ENCODE measurements at places on chromosomes 12 and 14.
A peak's percentile ranks its signal among the peaks of the same experiment; 100 is the strongest.

GRCh38 chr12:120500581-120500980 lies 4.7 kb downstream of the DYNLL1 start:
- DNase-seq: no peak

GRCh38 chr12:55996201-55996714 lies 818 bp upstream of the SUOX start:
- DNase-seq: no peak

DNA sequence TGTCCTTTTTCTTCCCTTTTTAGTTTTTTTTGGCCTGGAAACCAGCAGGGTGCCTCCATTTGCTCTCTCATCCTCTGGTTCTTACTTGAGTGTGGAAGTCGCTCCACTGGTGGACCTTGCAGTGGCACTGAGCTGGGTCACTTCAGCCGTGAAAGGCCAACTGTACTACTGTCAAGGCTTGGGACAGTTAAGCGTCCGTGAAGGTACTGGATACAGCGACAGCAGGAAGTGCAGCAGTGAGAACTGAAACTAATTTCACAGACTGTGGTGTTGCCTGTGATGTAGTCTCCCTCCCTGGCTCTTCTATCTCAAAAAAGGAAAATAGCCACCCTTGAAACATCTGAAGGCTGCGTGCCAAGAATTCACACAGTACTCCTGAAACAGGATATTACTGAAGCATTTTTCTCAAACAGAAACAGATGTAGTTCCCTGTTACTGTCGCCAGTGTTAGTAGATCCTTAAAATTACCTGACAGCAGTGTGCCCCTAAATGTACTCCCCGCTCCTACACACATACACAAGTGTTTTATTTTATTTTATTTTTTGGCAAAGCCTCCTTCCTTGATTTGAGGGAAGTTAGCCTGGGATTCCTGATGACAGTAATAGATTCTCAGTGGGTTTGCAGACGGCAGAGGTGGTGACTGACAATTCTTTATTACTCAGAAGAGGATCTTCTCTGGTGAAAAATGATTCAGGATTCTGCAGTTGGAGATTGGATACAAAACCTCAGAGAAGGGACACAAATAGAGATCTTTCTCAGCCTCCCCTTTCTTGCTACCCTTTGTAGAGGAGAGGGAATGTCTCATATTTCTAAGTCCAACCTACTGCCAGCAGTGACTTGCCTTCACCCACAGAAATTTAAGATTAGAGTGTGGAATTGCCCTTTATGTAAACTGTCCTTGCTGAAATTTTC lies 4.4 kb downstream of the SUSD6 start:
- DNase-seq: no peak

DNA sequence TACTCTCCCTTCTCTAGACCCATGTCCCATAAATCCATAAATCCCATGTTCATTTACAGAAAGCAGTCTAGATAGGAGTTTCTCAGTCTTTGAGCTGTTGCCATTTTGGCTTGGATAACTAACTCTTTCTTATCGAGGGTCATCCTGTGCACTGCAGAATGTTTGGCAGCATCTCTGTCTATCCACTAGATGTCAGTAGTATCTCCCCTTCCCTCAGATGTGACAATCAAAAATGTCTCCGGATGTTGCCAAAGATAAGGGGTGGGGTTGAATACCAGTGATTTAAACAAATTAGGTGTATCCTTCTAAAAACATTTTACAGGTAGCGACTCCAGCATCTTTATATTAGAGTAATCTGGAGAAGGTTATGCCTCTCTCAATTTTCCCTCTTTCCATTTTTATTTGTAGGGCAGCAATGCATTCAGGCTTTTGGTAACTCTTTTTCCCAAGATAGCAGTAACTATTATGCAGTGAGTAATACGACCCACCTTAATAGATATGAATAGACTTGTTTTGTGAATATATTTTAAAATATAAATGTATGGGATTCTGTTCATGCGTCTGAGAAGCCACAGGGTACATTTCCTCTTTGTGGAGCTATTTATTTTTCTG lies 100.7 kb downstream of the LRRK2 start:
- DNase-seq: no peak

DNA sequence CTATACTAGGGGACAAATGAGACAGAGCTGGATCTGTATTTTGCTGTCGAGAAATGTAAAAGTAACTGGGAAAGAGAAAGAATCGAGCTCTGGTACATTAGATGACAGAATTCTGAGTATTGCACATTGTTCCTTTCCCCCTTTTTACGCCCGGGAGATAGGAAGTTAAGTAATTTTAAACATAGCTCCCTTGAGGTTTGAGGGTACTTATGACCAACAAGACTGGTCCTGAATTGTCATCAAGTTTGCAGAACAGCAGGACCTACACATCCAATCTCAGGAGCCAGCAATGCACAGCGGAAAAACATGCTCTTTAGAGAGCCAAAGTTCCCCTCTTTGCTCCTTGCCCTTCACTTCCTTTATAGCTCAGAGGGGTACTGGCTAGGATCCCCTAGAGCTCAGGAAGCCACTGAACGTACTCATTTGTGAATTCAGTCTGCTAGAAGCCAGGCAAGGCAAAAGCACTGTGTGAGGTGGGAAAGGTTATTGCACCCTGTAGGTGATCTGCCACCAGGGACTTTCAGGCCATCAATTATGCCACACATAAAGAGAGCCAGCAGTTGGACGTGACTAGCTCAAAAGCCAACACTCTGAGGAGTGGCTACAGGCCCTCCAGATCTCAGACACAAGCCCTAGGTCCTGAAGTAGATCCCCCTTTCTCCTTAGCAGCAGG lies 333.8 kb downstream of the KCNH5 start:
- no peak for DNase-seq

GRCh38 chr14:97638864-97639263 lies 841.7 kb downstream of the VRK1 start:
- no peak for DNase-seq

DNA sequence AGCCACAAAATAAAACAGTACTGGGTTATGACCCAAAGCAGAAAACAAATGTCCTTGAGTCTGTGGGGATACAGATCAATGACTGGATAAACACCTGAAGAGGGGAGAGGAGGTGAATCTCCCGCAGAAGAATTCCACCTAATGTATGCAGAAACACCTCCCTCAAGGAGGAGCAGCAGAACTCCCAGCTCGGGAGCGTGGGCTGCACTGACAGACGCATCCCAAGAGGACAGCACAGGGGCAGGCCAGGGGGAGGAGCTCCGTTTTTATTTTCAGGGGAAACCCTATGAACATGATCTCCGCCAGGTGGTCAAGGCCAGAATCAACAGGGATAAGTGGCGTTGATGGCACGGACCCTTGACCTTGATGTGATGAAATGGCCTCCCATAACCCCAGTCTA lies 41.8 kb upstream of the PPP2R5C start:
- no peak for DNase-seq

GRCh38 chr14:87864356-87865270 lies 128.4 kb downstream of the GALC start:
- DNase-seq: no peak

DNA sequence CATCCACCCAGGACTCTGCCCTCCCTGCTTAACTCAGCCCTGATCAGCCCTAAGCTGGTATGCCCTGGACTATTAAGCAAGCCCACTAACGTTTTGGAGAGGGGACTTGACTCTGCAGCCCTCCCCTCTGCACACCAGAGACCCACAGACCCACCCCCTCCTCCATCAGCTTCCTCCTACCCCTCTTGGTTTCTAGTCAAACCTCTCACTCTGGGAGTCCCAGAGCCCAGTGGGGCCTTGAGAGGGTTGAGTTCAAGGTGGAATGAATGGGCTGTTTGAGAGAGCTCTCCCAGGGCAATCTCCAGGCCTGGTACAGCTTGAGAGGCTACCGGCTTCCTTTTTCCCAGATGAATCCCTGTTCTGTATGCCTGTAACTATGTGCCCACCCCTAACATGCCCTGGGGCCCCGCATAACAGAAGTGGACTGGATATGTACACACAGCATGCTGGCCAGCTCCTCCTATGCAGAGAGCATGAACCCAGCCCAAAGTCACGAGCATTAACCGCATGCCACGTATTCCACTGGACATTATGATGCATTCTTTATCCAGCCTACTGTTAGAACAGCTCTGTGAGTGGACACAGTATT lies 43.6 kb downstream of the IRF2BPL start:
- DNase-seq: no peak

DNA sequence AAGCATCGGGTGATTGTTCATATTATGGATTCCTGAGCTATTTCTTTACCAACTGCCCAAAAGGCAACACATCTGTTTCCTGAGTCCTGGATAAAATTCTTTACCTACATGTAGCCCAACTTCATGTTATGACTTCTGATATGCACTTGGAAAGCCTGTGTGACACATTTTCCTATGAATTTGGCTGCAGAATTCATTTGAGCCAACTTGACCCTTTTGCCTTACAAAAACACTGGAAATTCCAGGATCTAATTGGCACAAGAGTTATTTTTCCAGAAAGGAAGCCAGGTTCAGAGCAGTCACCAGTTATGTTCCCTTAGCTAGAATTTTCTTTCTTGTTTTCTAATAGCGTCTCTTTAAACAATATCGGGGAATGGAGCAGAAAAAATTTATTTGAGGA lies 202.5 kb upstream of the LRIG3 start:
- no peak for DNase-seq

DNA sequence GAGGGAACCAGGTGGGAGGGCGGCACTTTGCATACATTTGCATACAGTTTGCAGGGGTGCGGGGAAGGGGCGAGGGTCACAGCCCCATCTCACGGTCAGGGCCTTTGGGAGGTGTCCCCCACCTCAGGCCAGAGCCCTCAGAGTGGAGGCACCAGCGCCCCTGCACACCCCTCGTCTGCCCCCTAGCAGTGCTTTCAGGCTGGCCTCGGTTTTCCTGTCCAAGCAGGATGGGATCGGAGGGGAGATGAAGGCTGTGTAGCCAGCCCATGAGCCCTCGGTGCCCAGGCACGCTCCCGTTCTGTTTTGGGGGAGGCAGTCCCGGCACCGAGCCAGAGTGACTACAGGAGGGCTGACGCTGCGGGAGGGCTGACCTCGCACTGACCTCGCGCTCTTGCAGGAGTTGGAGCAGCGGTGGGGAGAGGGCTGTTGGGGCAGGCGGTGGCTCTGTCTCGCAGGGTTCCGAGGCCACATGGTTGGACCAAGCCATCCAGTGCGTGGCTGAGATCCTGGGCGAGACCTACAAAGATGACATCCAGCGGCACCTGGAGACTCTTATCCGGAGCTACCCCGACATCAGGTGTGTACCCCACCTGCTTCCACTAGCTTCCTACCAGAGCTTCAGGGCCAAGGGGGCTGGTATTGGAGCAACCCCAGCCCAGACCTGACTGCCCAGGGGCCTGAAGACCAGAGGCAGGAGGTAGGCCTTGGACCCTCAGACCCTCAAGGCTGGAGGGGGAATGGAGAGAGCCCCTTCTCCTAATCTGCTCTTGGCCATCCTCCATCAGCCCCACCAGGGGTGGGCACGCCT lies 13.6 kb downstream of the EXOC3L4 start:
- DNase-seq: no peak

- no peak for DNase-seq
These were observed 54.6 kb upstream of the DICER1 start for GRCh38 chr14:95211721-95212504.

DNA sequence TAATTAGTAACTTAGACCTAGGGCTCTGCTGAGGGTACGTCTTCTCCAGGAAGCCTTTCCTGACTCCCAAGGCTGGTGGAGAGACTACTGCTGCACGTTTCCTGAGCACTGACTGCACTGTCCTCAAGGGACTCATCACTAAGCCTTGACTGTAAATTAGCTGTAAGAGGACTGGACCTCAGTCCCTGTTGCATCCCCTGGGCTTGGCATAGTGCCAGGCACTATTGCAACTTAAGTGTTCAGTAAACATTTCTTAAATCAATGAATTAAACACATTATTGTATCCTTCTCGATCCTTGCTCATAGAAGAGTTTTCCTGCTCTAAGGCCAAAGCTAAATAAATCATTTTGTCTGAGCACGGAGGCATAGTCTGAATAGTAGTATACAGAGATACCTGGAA lies 31.9 kb upstream of the IFNG-AS1 start:
- DNase-seq: no peak

- no peak for DNase-seq
These were observed 881 bp upstream of the PUS1 start for GRCh38 chr12:131928080-131928710.

- no peak for DNase-seq
These were observed 55.6 kb downstream of the KIF26A start for GRCh38 chr14:104194016-104194415.

DNA sequence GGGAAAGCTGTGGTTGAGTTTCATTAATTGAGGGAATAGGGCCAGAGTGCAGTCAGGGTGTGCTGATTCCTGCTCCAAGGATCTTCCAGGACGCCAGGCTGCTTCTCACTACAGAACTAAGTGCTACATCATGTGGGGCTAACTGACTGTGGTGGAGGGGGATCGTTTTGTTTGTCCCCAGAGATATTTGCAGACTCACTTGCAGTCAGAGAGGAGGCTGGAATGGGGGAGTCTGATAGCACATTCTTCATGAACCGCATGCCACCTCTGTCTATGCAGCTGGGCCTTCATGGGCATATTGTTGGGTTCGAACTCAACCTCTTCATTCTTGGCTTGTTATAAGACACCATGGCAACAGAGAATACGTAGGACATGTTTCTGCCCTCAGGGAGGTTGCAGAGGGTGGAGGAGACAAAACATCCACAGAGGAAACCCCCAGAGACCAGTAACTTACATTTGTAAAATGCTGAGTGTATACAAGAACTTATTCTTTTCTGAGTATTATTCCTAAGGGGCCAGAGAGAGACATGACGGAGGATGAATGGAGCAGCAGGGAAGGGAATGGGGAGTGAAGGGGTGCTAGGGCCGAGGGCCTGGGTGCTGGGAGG lies 13.0 kb downstream of the KRT7 start:
- DNase-seq: no peak

GRCh38 chr12:94855853-94856252 lies 147.6 kb downstream of the NDUFA12 start:
- DNase-seq: no peak

GRCh38 chr12:71727958-71728357 lies 26.7 kb upstream of the RAB21 start:
- no peak for DNase-seq

- no peak for DNase-seq
These were observed 21.0 kb upstream of the FAIM2 start for GRCh38 chr12:49924628-49925246.

- peak; percentile 39 for DNase-seq
These were observed 1030.4 kb downstream of the TMEM121 start for GRCh38 chr14:106556665-106557289.

DNA sequence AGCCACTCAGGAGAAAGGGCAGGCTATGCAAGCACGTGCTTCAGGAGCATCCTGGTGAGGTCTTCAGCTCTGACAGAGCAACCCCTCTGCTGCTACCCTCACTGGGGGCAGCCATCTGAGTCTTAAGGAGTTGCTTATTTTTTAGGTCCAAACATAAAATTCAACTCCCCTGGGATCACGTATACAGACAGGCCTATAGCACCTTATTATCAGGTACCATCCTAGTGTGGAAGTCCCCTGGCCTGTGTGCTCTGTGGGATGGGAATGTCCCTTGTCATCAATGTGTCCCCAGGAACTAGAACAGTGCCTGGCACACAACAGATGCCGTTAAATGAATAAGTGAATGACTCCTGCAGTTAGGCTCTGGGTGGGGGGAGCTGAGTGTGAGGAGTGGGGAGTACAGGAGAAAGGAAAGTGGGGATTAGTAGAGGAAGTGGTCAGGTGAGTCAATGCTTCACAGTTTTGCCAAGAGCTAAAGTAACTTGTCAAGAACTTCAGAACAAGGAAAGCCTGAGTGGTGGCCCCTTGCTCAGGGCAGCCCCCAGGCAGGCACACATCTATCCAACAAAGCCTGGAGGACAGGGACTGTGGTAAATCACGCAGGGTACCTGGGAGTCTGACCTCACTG lies 33.5 kb downstream of the DAD1 start:
- DNase-seq: no peak

- no peak for DNase-seq
These were observed 9.1 kb downstream of the SNX6 start for GRCh38 chr14:34620839-34621238.

All from activated gamma-delta T cell (primary cell).